Suprapubic skin (tissue), 4 donors: ENCODE measurements at places on chromosomes 1 and 21.
A peak's percentile ranks its signal among the peaks of the same experiment; 100 is the strongest.

DNA sequence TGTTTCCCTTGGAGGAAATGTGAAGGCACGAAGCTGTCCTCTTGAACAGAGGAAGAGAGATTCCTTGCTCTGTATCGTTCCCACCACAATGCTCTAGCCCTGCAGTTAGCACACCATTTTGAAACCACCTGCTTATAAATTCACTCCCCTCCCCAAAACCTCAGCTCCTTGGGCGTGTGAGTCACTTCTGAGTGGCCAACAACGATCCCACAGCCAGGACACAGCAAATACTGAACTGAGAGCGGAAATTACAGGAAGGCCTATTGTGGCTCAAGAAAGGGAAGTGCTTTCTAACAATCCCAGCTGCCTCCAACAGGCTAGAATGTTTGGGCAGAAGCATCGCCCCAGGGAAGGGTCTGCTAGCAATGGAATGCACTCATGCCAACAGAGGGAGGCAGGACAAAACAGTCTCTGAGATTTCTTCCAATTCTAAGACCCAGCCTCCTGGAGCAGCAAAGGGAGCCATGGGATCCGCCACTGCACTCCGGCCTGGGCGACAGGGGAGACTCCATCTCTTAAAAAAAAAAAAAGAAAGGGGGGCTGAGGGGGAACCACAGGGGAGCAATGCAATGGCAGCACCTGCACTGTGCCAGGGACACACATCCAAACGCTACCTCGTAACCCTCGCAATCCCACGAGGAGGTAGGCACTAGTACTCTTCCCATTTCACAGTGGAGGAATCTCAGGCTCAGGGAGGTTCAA, 1.9 kb downstream of the TMEM53 start:
- H3K4me1 ChIP-seq, result peaks cover 43% of the 10 kb centered on the region
- H3K27ac ChIP-seq, result peak overlapping the region; percentile 36
- H3K4me3 ChIP-seq, result peak overlapping the region; percentile 72

DNA sequence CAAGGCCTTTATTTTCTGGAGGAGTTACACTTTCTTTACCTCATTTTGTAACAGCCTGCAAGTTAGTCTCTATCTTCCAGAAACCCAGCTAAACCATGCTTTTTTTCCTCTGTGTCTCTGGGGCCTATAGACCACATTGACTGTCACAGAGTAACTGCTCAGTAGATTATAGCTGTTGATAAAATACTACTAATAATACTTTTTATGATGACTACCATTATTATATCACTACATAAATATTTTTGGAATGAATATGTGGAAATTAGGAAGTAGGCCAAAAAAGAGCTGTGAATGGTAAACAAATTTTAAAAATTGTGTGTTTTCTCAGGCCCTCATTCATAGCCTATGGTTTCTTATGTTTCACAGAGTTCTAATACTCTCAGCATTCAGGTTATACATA, 233.1 kb upstream of the USP24 start:
- no peaks in the 10 kb centered on the region for H3K36me3 ChIP-seq
- no peak overlapping the region for H3K27ac ChIP-seq
- no peak for DNase-seq
- no peaks in the 10 kb centered on the region for H3K27me3 ChIP-seq
- H3K4me1 ChIP-seq, result peaks cover 10% of the 10 kb centered on the region

- no peak overlapping the region for H3K27ac ChIP-seq
- no peaks in the 10 kb centered on the region for H3K4me1 ChIP-seq
- H3K36me3 ChIP-seq, result no peaks in the 10 kb centered on the region
- H3K4me3 ChIP-seq, result no peak overlapping the region
- no peaks in the 10 kb centered on the region for H3K27me3 ChIP-seq
Measured at GRCh38 chr1:54460351-54460750, 54.2 kb upstream of the SSBP3 start.

DNA sequence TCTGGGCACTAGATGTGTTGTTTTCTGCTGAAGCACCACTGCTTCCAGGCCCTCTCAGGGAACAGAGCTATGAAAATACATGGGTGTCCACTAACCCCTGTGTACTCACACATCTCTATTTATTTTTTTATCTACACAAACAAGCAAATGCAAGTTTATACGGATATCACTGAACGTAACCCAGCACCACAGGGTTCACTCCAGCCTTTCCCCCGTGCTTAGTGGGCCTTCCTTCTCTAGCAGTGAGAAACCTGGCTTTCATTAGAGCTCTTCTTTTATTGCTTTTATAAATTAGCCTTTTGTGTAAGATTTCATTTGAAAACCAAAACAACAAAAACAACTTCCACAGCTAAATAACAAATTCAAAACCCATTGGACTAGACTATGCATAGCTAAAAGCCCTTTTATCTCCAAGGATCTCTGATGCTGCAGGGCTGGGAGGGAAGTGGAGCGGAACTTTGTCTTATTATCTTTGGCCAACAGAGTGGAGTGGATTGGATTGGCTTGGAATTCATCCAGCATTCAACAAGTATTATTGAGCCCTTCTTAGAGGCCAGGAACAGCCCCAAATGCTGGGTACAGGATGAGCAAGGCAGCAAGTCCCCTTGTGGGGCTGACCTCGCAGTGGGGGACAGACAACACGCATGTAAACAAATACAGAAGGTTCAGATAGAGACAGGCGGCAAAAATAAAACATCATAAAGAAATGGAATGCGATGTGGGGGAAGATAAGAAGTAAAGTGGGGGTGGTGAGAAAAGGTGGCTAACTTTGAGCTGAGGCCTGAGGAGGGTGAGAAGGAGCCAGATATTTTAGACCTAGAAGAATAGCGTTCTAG, 371.8 kb upstream of the POU3F1 start:
- no peaks in the 10 kb centered on the region for H3K27me3 ChIP-seq
- H3K4me1 ChIP-seq, result no peaks in the 10 kb centered on the region
- H3K36me3 ChIP-seq, result no peaks in the 10 kb centered on the region
- DNase-seq, result no peak
